ENCODE measurements at places on chromosomes 2 and 18.

- DNase-seq = peak; percentile 9
Measured at GRCh38 chr18:43587538-43588153, 310.4 kb upstream of the SYT4 start.

GRCh38 chr18:58453913-58454317 is 175.0 kb downstream of the ALPK2 start:
- no peak for DNase-seq

- no peak for DNase-seq
Measured at GRCh38 chr2:39304200-39304599, 60.4 kb upstream of the CDKL4 start.

DNA sequence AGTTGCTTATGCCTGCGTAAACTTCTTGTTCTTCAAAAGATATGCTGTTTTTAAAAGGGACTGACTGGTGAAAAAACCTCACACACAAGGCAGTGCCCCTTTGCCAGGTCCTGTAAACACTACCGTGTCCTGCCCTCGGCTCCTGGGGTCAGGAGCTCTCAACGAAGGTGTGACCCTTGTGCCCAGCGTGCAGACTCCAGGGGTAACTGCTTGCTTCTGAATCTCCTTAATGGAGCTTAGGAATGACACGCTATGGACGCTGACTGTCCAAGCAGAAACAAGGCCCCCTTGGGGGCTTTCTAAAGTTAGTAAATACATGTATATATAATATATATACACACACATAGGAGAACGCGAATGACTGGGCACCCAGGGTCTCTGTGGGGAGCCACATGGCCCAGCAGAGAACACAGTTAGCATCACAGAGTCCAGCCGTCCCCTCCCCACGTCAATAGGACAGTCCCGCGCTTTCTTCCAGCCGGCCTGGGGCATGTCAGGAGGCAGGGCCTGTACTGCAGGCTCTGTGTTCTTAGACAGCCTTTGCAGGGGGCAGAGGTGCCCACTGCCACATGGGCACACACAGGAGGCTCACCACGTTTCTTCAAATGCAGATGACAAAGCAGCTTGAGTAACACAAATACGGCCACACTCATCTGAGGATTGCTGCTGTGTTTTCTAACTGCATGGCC is 96.1 kb downstream of the HDAC4 start:
- no peak for DNase-seq

- no peak for DNase-seq
Measured at GRCh38 chr2:64362562-64363026, 91.4 kb upstream of the LGALSL start.

- DNase-seq = no peak
Measured at GRCh38 chr2:43745457-43745856, 28.4 kb upstream of the DYNC2LI1 start.

DNA sequence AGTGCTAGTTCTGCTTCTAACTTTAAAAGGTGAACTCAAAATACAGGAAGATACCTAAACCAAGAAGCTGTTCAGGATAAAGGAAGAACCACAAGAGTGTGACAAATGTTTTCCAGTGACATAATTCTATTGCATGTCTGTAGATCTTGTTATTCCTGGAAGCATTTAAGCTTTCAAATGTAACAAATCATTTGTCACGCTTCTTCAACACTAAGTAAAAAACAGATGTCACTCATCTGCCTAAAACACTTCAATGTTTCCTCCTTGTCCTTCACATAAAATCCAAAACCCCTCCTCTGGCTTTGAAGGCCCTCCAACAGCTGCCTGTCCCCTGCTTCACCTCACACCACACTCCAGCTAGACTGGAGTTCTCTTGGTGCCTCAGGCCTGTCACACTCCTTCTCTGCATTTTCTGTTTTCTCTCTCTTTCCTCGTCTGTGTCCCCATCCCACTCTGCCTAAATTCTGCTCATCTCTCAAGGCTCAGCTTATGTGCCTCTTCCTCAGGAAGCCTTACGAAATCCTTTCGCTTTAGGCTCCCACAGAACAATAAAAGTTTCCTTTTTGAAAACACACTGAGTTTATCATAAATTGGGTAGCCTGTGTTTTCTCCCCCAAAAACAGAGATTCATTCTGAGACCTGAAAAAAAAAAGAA is 6.4 kb upstream of the CLEC4F start:
- no peak for DNase-seq

GRCh38 chr2:233084488-233084887 is 24.3 kb downstream of the INPP5D start:
- no peak for DNase-seq

- no peak for DNase-seq
Measured at GRCh38 chr2:52821631-52822030, 946.0 kb upstream of the CHAC2 start.

DNA sequence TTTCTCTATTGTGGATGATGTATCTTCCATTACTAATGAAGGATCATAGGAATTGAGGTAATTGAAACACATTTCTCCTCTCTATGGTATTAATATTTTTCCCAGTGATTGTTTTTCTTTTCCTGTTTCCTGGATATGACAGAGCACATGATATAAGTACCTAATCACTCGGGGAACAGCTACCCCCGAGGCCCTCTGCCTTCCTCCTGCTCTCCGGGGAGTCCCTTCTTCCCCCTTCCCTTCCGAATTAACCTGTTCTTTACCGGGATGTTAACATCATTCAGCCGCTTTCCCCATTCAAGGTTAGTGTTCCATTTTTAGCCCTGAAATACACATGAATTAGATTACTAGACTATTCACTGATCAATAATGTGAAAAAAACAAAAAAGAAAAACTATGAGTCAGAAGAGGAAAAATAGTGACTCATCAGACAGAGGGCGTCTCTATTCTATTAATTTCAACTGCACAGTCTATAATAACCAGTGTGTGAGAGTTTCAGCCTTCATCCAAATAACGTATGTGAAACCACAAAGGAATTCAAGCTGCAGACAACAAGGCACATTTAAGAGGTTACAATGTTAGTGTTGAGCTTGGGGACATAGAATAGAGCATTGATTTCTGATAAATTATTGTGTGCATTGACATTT is 450.8 kb downstream of the DLGAP1 start:
- DNase-seq = no peak

DNA sequence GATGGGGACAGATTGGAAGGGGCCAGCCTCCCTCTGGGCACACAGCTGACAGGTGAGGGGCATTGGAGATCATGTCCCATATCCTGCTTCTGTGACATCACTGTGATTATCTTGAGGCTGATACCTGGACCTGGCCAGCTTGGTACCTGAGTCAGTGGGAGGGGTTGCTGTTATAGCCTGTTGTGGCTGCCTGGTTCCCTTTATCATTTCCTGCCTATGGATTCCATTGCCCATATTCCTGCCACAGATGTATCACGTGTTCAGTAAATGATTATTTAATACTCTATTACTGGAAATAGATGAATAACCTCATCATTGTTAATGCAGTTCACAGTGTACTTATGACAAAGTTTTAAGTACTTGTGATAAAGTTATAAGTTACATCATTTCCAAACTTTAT is 7.8 kb upstream of the SCYGR1 start:
- DNase-seq = no peak

GRCh38 chr2:3754280-3754679 is 50.9 kb downstream of the DCDC2C start:
- no peak for DNase-seq

GRCh38 chr2:31785876-31786275 is 205.1 kb upstream of the SRD5A2 start:
- DNase-seq = no peak

DNA sequence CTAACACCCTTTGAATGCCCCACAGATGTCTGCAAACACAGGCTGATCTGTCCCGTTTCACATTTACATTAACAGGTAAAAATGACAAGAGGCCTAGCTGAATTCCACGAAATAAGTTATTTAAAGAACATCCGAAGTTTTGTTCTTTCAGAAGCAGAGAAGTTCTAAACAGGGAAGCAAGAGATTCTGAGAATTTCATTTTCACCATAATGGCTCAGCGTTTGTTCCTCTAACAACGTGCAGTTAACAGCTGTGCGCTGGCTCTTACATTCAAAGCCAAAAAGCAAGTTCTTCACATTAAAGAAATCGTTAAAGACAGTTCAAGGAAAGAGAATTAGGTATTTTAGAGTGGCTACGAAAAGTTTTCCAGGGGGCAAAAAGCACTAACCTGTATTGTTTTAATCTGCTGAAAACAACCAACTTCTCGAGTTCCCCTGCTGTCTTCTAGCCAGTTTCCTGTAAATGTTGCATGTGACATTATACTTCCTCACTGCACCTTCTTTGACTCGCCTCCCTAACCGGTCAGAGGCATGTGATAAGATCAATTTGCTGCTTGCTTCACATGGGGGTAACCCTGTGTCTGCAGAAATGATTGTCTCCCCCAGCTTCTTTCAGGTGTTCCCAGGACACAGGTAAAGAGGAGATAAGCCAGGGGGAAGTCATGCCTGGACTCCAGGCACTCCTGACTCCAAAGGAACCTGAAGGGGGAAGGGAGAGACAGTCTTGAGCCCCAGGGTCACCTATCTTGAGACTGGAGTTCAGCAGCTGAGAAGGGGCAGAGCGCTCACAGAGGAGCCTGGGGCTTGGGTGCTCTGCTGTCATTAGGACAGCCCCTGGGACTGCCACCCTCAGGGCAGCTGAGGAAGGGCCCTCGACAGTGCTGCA is 36.8 kb upstream of the WIPF1 start:
- no peak for DNase-seq

GRCh38 chr2:127661072-127661649 is 14.2 kb downstream of the LIMS2 start:
- DNase-seq = no peak

- no peak for DNase-seq
Measured at GRCh38 chr2:120739438-120740090, 3.9 kb downstream of the GLI2 start.

- no peak for DNase-seq
Measured at GRCh38 chr2:109400102-109400501, 213.7 kb downstream of the SEPTIN10 start.

GRCh38 chr2:203971251-203971650 is 34.7 kb downstream of the ICOS start:
- DNase-seq = no peak

DNA sequence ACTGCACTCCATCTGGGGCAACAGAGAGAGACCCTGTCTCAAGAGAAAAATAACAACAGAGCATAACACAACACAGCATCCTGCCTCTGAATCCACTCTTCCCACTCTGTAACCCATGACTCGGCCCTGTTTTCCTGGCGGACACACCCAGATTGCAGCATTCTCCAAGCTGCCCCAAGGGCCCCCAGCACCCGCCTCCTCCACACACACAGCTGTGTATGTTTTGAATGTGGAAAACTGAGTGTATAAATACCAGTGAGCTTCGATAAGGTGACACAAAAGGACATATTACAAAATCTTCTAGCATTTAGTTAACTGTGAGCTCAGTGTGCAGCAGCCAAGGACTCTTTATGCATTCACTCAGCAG is 13.0 kb downstream of the IMPA2 start:
- DNase-seq = no peak

DNA sequence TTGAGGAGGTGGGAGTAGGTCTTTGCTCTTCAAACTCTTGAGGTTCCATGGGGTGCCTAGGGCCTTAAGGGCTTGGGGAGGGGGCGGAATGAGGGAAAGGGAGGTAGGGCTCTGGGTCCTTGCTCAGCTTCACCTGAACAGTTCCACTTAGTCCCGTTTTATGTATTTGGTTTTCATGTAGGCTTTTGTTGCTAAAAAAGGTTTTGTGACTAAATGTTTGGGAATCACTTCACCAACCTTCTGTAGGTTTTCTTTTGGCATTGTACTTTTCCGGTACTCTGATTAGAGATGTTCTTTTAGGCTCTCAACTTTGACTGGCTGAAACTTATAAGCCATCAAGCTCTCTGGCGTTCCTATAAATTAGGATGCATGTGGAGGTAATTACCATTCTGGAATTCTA is 108.1 kb downstream of the MYCN start:
- no peak for DNase-seq

DNA sequence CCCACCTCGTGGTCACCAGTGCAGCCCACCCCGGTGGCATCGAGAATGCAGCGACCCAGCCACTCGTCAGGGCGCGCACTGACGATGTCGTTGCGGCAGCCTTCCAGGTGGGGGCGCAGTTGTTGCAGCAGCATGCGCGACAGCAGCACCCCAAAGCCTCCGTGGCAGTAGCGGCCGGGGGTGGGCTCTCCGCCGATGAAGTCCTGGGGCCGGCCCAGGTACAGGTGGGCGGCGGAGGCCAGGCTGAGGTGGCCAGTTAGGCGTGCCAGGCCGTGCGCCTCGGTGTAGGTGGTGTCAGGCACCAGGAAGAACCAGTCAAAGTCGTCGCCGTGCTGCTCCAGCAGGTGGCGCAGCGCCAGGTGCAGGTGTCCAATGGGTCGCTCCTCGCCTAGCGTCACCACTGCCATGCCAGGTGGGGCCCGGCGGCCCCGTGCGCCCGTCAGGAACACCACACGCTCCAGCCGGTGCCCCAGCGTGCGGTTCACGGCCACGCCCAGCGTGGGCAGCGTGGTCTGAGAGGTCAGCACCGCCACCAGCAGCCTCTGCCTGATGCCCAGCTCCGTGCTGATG is 1.9 kb downstream of the CHPF start:
- peak; percentile 82 for DNase-seq

- peak; percentile 16 for DNase-seq
Measured at GRCh38 chr18:8982416-8983183, 119.9 kb upstream of the NDUFV2 start.

DNA sequence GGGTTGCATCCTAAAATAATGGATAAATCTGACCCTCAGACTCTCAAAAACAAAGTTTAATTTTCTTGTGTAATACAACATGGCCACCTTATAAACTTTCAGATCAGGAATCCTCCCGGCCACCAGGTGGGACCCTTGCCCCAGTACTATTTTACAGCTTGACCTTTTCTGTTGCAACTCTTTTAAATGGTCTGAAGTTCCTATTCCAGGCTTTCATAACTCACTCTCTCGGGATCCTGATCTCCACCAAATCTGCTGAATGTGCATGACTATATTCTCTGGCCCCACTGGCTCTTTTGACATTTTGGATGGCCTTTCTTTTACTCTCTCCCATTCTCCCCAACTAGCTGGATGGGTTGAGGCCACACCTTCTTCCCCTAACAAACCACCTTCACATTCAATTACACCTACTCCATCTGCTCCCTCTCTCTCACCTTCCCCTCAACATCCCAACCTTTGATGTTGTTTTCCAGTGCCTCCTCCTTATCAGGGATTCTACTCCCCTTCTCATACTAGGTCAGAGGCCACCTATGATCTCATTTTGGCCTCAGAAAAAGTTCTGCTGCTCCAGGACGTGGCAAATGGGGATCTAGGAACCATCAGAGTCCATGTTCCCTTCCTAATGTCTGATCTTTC is 70.8 kb downstream of the SESTD1 start:
- no peak for DNase-seq

DNA sequence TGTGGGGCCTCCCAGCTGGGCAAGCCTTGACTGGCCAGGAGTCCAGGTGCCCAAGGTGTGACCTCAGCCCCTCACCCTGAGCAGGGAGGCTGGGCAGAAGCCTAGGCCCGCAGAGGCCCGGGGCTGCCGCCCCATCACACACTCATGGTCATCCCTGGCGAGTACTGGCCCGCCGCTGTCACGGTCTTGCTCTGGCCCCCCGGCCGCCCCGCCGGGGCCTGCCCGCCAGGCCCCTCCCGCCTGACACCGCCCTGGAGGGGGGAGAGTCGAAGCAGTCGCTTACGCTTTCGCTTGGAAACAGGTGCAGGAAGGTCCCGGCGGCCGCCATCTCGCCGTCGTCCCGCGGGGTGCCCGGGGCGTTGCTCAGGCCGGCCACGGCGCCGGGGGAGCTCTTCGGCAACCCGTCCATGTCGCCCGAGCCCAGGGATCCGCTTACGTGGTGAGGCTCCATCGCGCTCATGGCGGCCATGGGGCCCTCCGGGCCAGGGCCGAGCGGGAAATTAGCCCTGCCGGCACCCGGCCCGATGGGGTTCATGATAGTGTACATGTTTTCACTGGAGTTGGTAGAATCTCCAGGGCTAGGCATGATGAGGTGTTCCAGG is 26.6 kb upstream of the ANKRD62 start:
- no peak for DNase-seq

- DNase-seq = no peak
Measured at GRCh38 chr18:74257083-74257482, 34.7 kb downstream of the CYB5A start.
